Activated CD8-positive, alpha-beta memory T cell treated with anti-CD3 and anti-CD28 coated beads for 4 hours (primary cell): ENCODE measurements at places on chromosomes 2 and 18.

- DNase-seq: no peak
These were observed 35.1 kb downstream of the MAPRE2 start for GRCh38 chr18:35076135-35076924.

DNA sequence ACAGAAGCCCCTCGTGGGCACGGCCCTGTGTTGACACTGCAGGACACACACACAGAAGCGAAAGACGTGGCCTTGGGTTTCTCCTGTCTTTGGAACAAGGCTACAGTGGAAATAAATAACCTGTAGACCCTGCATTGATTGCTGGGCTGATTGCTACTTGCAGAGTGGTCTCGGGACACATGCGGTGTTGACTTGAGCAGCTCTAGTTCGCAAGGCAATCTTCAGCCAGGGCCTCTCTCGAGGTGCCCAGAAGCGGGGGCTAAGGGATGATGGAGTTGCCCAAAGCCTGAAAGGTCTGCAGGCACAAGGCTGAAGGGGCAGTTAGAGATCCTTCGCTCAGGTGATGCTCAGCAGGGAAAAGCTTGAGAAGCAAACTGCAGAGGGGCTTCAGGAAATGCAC, 180.3 kb downstream of the SEPTIN10 start:
- no peak for DNase-seq

- no peak for DNase-seq
These were observed 122.6 kb upstream of the SPRED2 start for GRCh38 chr2:65554765-65555591.

DNA sequence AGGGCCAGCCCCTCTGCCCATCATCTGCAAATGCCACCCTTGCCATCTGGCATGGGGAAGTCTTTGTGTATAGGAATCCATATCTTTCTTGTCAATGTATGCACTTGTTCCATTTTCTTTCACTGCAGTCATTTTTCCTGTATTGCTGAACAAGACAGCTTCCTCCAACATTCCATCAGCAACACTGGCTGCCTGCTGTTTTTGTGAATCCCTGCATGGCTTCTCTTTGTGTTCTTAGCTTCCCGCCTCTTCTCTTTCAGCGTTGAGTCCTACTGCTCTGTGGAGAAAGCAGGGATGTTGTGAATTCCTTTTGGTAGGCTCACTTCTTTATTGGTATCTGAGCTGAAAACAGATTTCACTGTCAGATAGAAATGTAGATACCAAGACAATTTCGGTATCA, 150.0 kb downstream of the LPIN1 start:
- DNase-seq: no peak

DNA sequence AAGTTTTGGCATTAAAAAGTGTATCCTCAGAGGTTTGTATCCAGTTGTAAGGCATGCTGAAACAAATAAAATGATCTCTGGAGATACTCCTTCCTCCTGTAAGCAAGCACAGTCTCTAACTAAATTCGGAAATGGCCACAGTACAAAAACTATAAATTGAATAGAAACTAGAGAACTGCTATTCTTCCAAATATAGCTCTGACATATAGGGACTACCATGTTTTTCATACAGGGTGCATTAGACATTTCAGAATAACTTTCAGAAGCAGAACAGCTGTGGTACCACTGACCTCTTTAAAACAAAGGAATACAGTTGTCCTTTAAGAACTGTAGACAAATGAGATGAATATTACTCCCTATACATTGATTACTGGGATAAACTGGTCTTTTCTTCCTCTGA, 568.5 kb downstream of the ARHGAP15 start:
- no peak for DNase-seq

DNA sequence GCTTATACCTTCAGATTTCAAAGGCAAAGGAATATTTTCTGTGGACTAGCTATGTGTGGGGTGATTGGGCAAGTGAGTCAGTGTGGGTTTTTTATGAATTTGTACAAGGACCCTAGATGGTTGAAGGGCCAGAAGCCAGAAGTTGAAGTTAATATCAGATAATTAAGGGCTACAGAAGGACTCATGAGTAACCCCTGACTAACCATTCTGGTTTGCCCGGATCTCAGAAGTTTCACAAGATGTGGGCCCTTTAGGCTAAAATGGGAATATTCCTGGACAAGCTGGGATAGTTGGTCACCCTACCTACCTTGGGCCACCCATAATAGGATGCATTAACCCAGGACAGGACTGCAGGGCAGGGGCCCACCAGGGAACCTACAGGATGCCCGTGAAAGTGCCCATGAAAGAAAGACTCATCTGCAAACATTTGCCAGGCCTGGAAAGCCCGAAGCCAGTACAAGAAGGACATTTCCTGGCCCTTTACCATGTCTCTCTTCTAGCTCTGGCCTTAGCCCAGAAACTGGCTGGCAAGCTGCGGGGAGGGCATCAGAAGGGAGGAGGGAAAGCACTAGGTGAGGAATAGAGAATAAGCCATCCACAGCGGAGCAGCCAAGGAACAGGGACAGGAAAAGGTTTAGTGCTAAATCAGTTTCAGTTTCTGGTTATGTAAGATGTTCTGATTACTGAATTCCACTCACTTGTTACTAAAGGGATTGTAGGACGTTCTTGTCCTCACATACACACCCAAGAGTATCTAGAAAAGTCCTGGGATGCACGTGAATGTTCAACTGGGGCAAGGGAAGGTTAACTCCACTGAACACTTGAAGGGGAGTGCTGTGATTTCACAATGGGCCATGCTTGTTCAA, 33.6 kb downstream of the GCG start:
- no peak for DNase-seq

DNA sequence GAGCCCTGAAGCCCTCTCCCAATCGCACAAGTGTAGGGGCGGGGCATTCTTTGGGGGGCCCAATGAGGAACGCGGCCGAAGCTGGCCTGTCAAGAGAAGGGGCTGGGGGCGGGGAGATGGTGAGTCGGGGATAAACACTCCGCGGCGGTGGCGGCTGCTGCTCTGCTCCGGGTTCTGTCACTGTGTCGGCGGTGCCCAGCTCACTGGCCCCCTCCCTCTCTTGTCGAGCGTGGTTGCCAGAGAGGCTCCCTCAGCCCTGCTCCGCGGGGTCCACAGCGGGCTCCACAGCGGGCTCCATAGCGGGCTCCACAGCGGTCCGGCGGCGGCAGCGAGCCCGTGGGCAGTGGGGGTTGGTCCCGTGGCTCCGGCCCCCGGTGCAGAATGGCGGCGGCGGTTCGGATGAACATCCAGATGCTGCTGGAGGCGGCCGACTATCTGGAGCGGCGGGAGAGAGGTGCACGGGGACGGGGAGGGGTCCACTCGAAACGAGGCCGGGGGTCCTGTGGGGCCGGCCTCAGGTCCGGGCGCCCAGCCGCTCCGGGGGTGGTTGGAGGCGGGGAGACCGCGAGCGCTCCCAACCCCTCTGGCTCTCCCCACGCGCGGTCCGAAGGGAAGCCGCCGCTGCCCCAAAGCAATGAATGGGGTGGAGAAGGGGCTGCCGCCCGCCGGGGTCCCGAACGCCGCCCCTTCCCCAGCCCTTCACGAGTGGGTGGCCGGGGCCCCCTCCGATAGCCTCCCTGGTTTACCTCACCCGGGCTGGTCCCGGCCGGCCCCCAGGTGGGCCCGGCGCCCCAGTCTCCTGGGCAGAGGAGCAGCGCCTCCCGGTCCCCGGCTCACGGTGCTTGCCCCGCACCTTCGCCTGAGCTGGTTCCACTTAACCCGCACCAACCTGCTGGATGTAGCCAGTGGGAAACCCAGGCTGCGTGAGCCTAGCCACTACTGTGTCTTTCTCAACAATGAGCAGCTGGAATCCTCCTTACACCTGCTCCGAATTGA, at the start of gene MXD1:
TSS of gene MXD1 (plus strand) at position 160 of the 996 bp plus-strand sequence. CDS start at position 382, 222 bp downstream.
- DNase-seq: no peak

GRCh38 chr2:150091846-150092245, 395.6 kb downstream of the RND3 start:
- no peak for DNase-seq

GRCh38 chr2:192197357-192197756, 2.6 kb upstream of the TMEFF2 start:
- DNase-seq: no peak

DNA sequence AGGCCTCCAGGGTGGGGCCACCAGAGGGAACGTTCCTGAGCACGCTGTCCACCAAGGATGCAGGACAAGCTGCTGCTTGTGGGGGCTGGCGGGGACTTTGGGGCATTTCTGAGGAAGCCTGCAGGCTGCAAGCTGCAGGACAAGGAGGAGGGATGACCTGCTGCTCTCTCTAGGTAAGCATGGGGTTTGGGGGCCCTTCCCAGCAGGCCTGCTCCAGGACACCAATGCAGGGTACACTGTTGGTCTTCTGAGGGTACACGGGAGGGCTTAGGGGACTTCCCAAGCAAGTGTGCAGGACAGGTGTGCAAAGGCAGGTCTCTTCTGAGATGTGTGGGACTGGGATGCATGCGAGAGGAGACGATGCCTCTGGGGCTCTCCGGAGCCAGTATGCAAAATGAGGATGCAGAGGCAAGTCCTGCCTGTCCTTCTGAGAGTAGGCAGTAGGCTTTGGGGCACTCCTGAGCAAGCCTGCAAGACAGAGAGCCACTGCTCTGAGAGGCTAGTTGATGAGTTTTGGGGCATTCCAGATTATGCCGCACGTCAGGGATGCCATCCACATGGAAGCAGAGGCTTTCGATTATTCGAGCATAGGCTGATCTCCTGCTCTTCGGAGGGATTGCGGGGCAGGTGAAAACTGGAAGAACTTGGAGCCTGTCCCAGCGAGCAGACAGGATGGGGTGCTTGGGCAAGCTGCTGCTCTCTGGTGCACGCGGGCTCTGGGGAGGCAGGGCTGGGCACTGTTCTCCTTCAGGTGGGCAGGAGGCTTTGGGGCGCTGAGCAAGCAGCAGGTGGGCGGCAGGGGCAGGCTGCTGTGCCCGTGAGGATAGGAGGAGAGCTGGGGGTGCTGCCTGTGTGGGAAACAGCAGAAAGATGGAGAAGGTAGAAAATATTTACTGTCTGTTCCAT, 44.6 kb downstream of the CNGA3 start:
- no peak for DNase-seq

DNA sequence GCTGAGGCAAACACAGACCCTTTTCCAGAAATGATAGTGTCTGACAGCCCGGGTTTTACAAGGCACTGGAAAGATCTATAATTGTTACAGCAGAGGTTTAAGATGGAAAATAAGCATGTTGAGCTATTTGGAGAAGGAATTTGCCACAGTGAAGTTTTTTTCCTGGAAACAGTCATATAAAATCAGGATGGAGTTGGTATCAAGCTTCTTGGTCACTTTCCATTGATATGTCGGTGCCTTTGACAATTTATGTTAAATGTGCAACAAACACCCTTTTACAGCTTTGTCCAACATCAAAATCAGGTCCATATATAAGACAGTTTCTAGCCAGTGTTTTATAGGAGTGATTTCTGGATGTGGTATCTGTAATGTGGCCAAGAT, 117.2 kb upstream of the NRP2 start:
- DNase-seq: no peak
